ENCODE measurements at places on chromosomes 1 and 21.

- DNase-seq, result no peak
Measured at GRCh38 chr1:207328908-207329440, 7.5 kb downstream of the CD55 start.

DNA sequence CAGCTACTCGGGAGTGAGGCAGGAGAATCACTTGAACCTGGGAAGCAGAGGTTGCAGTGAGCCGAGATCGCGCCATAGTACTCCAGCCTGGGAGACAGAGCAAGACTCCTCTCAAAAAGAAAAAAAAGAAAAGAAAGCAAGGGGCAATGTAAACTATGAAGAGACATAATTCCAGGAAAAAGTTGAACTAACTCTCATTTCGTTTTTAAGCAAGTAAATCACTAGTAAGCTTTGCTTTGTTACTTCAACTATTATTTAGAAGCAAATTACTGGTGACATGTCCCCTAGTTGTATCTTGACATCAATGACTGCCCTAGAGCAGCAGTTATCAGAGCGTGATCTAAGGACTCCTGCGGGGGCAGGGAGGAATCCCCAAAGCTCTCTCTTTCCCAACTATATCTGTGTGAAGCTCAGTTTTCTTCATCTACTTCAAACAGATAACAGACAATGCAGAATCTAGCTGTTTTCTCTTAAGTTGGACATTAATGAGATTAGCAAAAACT is 18.7 kb downstream of the CLSTN1 start:
- DNase-seq, result no peak

DNA sequence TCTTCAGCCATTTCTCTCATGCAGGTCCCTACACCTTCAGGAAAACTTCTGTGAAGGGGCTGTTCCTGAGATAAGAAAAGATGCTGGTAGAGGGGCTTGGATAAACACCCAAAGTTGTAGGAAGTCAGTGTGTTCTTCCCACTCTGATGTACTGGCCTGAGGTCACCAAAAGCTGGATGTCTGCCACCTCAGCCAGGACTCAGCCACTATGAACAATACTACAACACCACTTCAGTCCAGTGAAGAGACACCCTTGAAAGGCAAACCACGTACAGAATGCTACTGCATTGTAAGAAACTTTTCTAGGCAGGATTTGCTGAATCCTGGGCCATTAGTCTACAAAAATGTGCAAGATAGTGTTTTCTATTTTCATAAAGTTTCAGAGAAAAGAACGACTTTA is 2.4 kb downstream of the PTPN14 start:
- no peak for DNase-seq

- DNase-seq, result no peak
Measured at GRCh38 chr1:29638281-29638680, 402.0 kb downstream of the PTPRU start.

DNA sequence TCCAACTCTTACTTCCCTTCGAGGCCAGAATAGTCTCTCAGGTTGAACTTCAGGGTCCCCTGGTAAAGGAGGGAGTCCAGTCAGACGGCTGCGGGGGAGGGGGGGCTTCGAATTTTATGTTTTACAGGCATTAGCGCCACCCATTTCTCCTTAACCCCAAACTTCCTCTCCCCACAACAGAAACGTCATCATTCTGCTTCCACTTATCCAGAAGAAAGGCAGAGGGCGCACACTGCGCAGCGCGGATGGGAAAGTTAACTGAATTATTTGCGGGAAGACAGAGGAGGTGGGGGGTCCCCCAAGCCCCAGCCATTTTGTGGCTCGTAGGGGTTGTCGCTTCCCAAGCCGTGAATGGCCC is 529 bp upstream of the PRMT2 start:
- DNase-seq, result no peak

DNA sequence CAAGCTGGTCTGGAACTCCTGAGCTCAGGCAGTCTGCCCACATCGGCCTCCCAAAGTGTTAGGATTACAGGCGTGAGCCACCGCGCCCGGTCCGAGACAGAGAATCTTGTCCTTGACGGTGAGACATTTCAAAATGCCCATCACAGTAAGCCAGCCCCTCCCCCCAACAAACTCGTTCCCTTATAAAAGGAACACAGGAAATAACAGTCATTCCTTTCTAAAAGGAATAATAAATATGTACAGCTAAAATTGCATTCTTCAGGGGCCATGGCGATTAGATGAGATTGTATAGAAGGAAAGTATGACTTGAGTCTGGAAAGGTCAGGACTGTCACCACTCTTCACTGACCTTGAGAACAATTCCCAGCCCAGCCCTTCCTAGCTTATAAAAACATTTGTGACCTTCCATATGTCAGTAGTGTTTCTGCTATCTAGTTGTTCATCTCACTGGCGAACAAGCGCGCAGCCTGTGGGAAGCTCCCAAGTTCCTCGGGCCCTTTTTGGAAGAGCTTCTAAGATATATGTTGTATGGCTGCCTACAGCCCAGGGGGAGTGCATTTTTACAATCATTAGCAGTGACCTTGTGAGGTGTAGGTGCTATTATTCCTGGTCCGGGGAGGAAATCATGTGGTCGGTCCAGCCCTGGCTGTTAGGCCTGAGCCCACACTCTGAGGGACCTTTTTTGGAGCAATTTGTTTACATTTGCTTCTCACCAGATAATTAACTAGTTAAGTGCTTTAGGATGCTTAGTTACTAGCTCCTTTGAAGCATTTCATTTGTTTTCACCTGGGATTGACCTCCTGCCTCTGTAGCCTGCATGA is 8.7 kb downstream of the SZRD1 start:
- DNase-seq, result no peak

GRCh38 chr1:31215065-31215570 is 24.6 kb downstream of the NKAIN1 start:
- no peak for DNase-seq

DNA sequence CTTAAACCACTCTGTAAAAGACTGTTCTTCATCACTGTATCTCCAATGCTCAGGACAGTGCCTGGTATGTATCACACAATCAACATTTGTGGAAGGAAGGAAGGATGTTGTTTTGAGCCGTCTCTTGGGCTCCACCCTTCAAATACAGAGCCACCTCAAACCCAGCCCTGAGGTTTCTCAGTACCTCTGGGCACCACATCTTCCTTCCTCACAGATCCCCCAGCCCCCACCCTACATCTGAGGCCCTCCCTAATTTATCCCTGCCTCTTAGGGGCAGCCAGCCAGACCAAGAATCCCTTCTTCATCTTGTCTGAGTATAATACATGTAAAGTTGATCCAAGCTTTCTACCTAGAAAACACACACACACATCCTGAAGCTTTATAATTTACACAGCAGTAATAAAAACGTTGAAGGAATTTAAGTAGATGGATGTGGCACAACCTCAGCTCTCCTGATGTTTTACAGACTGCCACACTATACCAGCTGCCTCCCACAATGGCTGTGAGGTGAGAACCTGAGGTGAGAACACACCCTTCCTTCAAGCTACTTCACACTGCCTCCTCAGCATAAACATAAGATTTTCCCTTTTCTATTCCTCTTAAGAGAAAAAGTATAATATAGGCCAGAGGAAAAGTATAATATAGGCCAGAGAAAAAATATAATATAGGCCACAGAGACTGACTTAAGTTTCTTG is 48.5 kb downstream of the CDC7 start:
- peak; percentile 13 for DNase-seq

DNA sequence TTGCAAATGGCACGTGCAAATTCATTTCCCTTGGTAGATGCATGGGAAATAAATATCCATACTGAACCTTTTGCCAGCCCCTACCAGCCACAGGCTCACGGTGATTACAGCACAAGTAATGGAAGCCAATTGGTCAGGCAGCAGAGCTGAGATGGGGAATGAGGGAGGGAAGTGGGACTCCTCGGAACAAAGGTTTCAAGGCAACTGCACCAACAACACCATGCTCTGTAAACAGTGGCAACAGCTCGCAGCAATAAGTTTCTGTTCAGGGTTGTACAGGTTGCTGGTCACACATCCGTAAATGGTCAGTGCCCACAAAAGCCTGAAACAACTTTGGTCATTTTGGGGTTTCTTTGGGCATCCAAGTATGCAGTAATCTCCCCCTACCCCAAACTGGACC is 62.7 kb upstream of the LPGAT1 start:
- no peak for DNase-seq

- no peak for DNase-seq
Measured at GRCh38 chr1:222880587-222880986, 65.7 kb downstream of the DISP1 start.

DNA sequence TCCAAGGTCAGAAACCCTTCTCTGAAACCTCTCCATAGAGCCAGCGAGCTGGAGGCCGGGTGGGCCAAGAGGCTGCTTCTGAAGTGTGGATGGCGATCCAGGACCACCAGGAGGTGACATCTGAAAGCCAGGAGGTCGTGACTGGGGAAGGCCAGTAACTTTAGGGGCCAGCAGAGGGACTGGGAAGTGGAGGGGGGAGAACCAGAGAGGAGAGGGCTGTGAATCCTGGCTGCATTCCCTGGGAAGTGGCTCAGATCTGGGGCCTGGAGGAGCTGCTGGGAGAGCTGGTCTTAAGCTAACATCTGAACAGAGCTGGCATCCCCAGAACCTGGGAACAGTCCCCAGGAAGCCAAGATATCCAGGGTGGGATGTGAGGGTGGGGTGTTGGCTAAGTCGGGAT is 11.3 kb upstream of the EPHA8 start:
- DNase-seq, result no peak

DNA sequence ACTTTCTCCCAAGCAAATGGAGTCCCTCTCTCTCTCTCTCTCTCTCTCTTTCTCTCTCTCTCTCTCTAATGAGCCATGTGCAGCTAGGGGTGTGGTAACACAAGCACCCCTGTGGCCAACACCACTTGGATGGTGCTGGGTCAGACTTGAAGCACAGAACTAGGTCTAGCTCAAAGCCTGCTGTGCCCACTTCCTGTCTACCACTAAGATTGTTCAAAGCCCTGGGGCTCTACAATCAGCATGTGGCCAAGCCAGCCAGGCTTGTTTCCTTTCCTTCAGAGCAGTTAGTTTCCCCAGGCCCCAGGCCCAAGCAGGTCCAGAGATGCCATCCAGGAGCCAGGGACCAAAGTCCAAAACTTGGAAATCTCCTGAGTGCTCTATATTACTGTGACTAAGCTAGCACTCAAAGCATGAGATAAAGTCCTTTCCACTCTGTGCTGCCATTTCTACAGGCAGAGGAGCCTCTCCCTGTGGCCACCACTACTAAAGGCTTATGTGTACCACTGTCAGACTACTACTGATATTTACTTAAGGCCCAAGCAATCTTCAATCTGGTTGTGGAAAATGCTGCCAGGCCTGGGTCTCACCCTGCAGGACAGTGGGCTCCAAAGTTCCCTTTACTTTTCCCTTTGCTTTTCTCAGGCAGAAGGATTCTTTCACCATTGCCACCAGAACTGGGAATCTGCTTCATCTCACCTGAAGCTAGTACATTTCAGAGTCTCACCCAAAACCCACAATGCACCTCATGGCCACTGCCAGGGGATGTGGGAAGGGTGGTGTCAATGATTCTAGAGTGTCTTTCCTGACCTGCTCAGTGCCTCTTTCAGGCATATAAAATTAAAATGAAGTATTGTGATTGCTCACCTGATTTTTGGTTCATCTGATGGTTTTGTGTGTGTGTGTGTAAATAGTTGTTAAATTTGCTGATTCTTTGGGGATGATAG is 999.5 kb downstream of the NCAM2 start:
- no peak for DNase-seq

- DNase-seq, result no peak
Measured at GRCh38 chr1:234559902-234560676, 49.9 kb downstream of the IRF2BP2 start.

DNA sequence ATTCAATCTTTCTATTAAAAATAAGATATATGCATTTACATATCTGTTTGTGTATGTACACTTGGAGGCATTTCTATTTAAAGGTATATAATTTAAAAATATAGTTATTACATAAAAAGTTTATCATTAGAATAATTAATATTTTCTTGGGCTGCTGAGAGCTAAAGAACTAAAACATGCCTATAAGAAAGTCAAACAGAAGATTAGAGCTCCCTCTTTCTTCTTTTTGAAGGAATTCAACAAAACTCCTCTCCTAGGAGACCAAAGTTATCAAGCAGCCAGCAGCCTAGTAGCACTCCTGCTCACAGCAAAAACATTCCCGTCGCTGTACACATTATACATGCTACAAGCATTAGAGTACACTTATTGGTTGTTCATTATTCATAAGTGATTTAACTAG is 216.4 kb downstream of the VAV3 start:
- no peak for DNase-seq

DNA sequence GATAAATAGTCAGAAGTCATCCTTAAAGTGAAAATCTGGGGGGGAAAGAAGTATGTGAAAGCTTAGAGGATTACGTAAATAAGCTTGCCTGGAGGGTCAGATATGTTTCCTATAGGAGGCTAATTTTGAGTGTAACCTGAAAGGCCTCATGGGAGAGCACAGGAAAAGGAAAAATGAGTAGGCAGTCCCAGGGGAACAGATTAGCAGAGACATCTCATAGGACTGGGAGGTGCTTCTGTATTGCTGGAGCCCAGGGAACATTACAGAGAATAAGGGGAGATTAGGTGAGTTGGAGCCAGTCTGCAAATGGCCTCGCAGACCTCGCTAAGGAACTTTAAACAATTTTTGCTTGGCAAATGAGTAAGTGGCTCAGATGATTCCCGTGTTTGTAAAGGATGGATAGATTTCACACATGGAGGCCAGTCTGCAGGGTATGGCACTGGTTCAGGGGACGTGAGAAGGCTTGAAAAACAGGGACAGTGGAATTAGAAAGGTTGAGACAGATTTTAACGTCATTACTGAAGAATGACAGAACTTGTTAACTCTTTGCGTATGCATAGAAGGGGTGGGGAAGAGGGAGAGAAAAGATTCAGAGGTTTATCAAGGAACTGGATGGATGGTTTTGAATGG is 149.1 kb downstream of the GREM2 start:
- no peak for DNase-seq

DNA sequence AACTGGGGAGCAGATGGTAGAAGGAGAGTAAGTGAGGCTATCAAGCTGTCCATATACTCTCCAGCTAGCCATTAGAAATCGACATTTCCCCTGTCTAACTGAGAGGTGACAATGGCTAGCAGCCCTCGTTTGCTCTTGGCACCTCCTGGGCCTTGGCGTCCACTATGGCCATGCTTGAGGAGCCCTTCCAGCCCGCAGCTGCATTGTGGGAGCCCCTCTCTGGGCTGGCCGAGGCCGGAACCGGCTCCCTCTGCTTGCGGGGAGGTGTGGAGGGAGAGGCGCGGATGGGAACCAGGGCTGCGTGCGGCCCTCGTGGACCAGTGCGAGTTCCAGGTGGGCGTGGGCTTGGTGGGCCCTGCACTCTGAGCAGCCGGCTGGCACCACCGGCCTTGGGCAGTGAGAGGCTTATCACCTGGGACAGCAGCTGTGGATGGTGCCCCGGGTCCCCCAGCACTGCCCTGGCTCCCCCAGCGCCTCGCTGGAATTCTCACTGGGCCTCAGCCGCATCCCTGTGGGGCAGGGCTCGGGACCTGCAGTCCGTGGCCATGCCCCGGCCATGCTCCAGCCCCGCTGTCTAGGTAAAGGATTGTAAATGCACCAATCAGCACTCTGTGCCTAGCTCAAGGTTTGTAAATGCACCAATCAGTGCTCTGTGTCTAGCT is 56.2 kb upstream of the PARP1 start:
- no peak for DNase-seq

DNA sequence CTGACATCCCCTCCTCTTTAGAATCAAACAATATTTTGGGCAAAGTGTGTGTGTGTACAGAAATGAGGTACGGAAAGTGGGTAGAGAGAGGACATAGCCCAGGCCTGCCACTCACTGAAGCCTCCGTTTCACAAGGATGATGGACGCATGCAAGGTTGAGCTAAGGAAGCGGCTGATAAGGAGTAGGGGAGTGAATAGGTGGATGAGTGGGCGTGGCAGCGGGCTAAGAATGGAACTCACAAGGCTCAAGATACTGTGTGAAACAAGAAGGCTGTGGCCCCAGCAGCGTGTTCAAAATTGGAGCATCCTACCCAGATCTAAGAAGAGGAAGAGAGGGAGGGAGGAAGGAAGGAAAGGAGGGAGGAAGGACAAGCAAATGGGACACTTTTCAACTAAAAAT is 37.5 kb downstream of the VWA5B1 start:
- DNase-seq, result no peak

Measured in activated T-helper 1 cell treated with Interleukin-2 at 50 U/mL for 16 hours (primary cell).